ENCODE measurements at places on chromosomes 7 and 10.

DNA sequence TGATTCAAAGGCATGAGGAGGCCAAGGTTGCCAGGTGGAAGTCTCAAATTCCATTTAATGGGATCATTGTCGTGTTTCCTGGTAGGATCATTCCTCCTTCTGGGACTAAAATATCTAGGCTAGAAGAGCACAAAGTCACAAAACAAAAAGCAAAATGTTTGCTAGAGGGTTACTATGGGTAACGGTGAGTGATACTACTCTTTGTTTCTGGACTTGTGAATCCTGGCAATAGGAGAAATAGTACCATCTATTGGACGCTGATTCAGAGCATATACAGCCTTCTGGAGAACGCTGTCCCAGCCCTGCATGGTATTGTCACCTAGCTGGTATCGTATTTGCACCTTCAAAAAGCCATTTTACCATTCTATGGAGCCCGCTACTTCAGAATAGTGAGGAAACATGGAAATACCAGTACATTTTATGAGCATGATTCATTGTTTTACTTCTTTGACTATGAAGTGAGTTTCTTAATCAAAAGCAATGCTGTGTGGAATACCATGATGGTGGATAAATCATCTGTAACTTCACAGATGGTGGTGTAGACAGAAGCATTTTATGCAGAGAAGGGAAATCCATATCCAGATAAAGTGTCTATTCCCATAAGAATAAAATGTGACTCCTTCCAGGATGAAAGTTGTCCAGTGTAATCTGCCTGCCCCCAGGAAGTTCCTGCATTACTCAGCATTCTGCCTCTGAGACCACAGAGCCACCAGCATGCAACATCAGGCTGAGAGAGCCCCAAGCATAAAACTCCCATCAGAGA, 361.0 kb downstream of the ETV1 start:
- no peak for DNase-seq

- DNase-seq: peak; percentile 34
These were observed 8.7 kb upstream of the GLRX3 start for GRCh38 chr10:130127364-130128061.

DNA sequence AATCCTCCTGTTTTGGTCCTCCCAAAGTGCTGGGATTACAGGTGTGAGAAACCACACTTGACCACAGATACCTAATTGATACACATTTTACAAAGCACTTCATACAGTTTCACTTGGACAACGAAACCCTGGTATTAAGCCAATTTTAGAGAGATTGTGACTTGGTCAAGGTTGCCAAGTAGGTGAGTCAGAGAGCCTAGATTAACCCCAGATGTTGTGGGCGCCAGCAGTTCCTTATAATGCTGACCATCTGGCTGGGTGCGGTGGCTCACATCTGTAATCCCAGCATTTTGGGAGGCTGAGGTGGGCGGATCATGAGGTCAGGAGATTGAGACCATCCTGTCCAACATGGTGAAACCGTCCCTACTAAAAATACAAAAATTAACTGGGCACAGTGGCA, 4.9 kb upstream of the PHKG1 start:
- DNase-seq: no peak

GRCh38 chr7:28529755-28530154, 117.4 kb downstream of the CREB5 start:
- no peak for DNase-seq

All from NCI-H2029 treated with DMSO at 0.1 percent for 48 hours (cell line).